ENCODE measurements at places on chromosomes 2 and 18. TPM values are rescaled to one million over a fixed set of nuclear protein-coding genes. Genes with fewer than 3 reads are reported as not detected.
A peak's percentile ranks its signal among the peaks of the same experiment; 100 is the strongest.

IL37 gene
- not detected for total RNA-seq

- H3K27me3 ChIP-seq: no peaks in the 10 kb centered on the region
- H3K36me3 ChIP-seq: no peaks in the 10 kb centered on the region
- H3K27ac ChIP-seq: no peak overlapping the region
- DNase-seq: no peak
- H3K4me1 ChIP-seq: no peaks in the 10 kb centered on the region
- H3K4me3 ChIP-seq: no peak overlapping the region
These were observed 34.8 kb upstream of the RND3 start for GRCh38 chr2:150522269-150522668.

- H3K4me3 ChIP-seq: no peak overlapping the region
- peaks cover 24% of the 10 kb centered on the region for H3K4me1 ChIP-seq
- H3K27ac ChIP-seq: peak overlapping the region; percentile 25
- no peaks in the 10 kb centered on the region for H3K36me3 ChIP-seq
- DNase-seq: no peak
- no peaks in the 10 kb centered on the region for H3K27me3 ChIP-seq
These were observed 68.3 kb downstream of the BABAM2 start for GRCh38 chr2:27958711-27959378.

DNA sequence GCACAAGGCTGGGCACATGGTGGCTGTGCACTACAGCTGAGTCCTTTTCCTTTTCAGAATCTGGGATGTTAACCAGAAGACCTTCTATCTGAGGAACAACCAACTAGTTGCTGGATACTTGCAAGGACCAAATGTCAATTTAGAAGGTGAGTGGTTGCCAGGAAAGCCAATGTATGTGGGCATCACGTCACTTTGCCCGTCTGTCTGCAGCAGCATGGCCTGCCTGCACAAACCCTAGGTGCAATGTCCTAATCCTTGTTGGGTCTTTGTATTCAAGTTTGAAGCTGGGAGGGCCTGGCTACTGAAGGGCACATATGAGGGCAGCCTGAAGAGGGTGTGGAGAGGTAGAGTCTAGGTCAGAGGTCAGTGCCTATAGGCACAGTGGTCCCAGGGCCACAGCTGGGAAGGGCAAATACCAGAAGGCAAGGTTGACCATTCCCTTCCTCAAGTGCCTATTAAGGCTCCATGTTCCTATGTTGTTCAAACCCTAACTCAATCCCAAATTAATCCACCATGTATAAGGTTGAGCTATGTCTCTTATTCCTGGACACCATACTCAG lies 2.2 kb downstream of the IL1RN start:
- H3K36me3 ChIP-seq: no peaks in the 10 kb centered on the region
- no peak overlapping the region for H3K4me3 ChIP-seq
- no peak for DNase-seq
- no peak overlapping the region for H3K27ac ChIP-seq
- H3K4me1 ChIP-seq: peaks cover 21% of the 10 kb centered on the region

ANKRD62 gene
- total RNA-seq: not detected

GRCh38 chr2:173496746-173497145 lies 142.1 kb downstream of the CDCA7 start:
- no peaks in the 10 kb centered on the region for H3K27me3 ChIP-seq
- no peaks in the 10 kb centered on the region for H3K36me3 ChIP-seq
- no peak overlapping the region for H3K27ac ChIP-seq
- H3K4me1 ChIP-seq: no peaks in the 10 kb centered on the region
- no peak overlapping the region for H3K4me3 ChIP-seq

- no peaks in the 10 kb centered on the region for H3K36me3 ChIP-seq
- no peaks in the 10 kb centered on the region for H3K4me1 ChIP-seq
- DNase-seq: no peak
- H3K27me3 ChIP-seq: no peaks in the 10 kb centered on the region
- no peak overlapping the region for H3K4me3 ChIP-seq
- no peak overlapping the region for H3K27ac ChIP-seq
These were observed 141.7 kb upstream of the B3GNT2 start for GRCh38 chr2:62054029-62054791.

TRAPPC8 gene
- total RNA-seq: 50.7 TPM

- H3K36me3 ChIP-seq: no peaks in the 10 kb centered on the region
- DNase-seq: no peak
- no peak overlapping the region for H3K4me3 ChIP-seq
- H3K27me3 ChIP-seq: no peaks in the 10 kb centered on the region
These were observed 100.9 kb downstream of the TNS1 start for GRCh38 chr2:217901835-217902378.

Measured in spleen (tissue), 13 donors.